NCI-H2081 treated with DMSO at 0.1 percent for 48 hours (cell line): ENCODE measurements at places on chromosomes 6 and 20.

DNA sequence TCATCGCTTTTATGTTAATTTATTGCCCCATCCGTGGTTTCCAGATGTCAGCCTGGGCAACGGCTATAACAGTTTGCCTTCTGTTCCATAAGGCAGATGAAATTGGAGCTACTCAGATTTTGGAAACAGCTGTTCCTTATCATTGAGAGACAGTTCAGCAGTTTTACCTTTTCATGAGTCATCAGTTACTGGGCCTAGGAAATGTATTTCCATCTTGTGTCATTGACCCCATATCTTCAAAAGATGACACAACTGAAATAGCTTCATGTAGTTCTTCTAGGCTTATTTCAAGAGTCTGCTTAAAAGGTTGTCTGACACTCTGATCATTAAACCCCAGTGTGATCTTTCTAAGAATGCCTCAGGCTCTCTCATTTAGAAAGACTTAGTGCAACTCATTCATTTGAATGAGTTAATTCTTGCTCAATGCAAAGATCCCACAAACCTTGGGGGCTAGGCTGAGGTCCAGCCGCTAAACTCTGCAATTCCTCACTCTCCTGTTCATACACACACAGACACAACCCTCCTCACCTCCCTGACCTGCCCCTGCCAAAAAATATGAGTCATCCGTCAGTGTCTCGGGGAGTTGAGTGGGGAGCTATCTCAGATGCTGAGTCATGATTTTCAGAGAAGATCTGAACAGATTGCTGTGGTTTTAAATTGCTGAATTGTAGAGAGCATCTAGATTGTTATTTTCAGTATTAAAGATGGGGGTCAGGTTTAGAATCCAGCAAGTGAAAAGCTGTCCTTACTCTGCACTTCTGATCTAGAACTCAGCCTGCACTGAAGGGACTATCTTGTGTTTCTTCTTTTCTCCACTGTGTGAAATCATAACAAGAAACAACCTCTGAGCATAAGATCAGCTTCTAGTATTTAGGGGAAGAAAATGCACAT is 61.8 kb downstream of the RPP40 start:
- no peak for DNase-seq

DNA sequence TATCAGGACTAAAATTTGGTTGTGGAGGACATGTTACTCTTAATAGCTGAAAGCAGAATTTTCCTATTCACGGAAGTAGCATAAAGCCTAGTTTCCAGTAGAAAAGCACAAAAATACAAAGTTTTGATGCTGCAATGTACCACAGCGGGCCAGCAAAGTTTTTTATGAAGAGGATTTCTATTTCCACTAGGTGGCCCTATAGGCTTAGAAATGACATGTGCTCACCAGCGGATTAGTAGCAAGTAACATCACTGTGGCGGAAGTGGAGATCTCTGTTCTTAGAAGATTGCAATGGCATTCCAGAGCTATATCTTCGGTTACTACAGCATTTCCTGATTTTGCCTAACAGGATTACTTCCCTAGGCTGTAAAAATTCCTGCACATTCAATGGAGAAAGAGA is 1219.0 kb upstream of the EYS start:
- DNase-seq: no peak

- DNase-seq: no peak
Measured at GRCh38 chr6:74466572-74466971, 739.3 kb downstream of the COL12A1 start.

DNA sequence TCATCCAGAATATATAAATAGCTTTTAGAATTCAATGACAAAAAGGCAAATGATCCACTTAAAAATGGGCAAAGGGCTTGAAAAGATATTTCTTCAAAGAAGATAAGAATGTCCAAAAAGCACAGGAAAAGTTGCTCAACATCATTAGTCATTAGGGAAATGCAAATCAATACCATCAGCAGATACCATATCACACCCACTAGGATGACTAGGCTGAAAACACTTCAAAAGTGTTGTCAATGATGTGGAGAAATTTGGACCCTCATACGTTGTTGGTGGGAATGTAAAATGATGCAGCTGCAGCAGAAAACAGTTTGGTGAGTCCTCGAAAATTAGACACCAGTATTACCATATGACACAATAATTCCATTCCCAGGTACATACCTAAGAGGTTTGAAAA is 303.6 kb upstream of the SLC35B3 start:
- DNase-seq: no peak

DNA sequence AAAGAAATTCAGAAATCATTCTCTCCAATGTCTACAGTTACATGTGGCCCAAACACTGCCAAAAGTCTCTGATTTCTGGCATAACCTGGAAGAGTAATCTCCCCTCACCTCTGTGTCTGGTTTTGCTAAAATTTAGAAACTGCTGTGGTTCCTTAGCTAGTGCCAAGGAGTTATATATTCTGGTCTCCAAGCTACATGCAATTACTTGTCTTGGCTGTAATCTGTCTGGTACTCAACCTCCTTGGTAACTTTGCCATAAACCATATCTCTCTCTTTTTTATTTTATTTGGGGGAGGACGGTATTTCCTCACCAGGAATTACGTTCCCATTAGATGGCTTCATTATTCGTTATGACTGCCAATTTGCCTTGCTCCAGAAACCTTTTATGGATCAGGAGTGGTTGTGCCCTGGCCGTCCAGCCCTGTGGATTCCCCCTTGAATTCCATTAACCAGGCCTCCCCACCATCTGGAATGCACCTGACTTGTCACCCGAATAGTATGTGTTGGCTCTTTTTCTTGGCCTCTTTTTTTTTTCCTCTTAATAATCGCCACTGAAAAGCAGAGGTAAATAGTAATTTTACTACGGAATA is 400.0 kb downstream of the CD83 start:
- no peak for DNase-seq

- no peak for DNase-seq
Measured at GRCh38 chr6:39599973-39600372, 125.2 kb downstream of the KIF6 start.

DNA sequence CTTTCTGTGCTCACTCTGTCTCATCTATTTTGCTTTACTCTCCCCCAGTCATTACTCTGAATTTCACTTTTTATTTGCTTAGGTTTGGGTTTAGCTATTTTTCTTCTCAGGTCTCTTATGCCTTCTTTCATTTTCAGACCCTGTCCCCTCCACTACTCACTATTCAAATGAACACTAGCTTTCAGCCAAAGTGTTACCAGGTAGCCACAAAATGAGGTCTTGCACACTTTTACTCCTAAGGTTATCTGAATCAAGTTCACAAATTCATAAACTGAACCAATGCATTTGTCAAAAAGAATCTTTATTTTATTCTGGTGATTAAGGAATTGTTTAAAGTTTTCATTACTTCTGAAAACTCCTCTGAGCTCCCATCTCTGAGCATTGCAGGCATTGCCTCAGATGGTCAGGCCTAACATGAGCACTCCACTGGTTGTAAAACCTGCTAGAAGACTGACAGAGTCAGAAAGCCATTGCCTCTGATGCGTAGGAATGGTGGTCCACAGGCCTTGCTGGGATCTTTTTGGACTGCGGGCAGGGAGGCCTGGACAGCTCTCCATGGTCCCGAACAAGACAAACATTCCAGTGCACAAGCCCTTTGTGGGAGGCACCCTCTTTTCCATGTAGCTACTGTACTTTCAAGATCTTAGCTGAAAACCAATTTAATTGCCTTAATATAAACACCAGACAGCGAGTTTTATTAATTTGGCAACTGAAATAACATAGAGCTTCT is 48.5 kb downstream of the FYN start:
- no peak for DNase-seq

- no peak for DNase-seq
Measured at GRCh38 chr6:90468080-90468479, 118.8 kb downstream of the MAP3K7 start.

DNA sequence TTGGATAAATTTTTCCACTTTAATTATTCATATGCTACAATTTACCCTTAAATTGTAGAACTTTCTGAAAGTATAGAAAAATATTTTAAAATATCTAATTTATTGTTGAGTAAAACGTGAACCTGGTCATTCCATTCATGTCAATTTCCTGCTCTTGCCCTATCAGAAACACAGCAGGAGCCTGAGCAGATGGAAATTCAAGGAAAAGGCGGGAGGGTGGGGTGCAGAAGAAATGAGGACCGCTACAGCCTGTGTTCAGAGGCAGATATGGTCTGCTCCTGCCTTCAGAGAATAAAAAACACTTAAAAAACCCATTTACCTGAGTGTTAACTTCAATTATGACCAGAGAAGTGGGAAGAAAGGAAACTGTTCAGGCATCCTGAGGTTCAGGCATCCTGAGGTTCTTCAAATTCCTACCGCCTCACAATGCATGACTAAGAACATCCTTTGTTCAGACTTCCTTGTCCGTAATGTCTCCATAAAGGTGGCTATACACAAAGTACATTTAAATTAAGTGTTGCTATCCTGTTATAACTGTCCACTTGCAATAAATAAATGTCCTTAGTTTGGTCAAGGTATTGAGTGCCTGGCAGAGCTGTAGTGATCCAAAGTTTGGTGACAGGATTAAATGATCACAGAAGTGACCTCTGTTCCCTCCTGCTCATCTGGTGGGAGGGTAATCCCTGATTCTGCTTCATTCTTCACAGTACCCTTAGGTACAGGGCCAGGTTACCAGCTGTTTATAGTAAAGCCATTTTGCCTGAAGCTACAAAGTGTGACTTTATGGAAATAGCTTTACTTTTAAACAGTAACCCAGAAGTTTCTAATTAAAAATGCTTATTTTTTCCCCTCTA is 109.1 kb downstream of the MAN1A1 start:
- no peak for DNase-seq

GRCh38 chr20:8145246-8146168 is 13.4 kb downstream of the PLCB1 start:
- no peak for DNase-seq

DNA sequence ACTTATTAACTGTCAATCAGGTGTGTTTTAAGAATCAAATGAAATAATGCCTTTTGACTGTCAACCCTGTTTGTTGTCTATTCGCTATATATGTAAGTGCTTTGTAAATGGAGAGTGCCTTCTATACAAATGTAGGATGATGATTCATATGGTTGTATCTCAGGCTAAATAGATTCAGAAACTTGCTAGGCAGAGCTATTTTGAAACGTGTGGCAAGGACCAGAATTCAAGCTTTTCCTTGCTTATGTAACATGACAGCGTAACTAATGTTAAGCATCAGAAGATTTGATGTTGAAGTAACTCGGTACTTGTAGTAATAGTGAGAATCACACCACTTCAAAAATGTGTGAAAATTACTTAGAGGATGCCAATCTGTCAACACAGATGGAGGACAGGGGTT is 3.4 kb downstream of the OGFRL1 start:
- no peak for DNase-seq

DNA sequence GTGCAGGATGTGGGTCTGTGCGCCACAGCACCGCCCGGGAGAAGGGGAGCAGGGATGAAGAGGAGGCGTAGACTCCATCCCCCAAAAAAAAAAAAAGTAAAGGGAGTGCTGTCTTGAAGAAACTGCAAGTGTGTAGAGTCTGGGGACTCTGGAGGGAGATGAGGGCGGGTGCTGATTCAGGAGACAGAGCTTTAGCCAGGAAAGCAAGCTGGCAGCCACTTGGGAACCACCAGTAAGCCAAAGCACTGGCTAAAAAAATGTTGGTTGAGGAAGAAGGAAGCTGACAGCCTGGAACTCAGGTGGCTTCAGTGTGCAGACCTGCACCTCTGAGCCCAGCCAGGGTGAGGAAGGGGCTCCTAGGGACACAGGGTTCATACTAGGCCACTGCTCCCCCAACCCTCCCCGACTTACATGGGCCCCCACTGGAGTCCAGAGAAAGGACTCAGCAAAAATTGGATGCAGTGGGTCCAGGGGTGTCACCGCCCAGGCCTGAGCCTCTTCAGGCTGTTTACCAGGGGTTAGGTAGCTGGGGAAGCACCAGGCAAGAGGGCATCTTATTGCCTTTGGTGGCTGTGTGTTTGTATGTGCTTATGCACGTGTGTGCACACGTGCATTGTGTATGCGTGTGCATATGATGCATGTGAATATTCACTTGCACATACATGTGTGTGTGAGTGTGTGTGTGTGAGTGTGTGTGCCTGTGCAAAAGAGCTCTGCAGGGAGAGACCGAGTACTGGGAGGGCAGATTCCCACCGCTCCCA is 153.5 kb upstream of the MLN start:
- no peak for DNase-seq

GRCh38 chr6:20640181-20640580 is 105.9 kb downstream of the CDKAL1 start:
- no peak for DNase-seq

- no peak for DNase-seq
Measured at GRCh38 chr20:45576995-45577394, 2.1 kb downstream of the WFDC8 start.

GRCh38 chr6:43724914-43725642 is 37.5 kb upstream of the MRPS18A start:
- DNase-seq: no peak

GRCh38 chr6:52994839-52995088 is 320 bp downstream of the GSTA4 start:
- DNase-seq: no peak

GRCh38 chr6:111625099-111625416 is 19.4 kb upstream of the TRAF3IP2 start:
- no peak for DNase-seq

- DNase-seq: no peak
Measured at GRCh38 chr6:99613409-99613704, 6.7 kb downstream of the PRDM13 start.

DNA sequence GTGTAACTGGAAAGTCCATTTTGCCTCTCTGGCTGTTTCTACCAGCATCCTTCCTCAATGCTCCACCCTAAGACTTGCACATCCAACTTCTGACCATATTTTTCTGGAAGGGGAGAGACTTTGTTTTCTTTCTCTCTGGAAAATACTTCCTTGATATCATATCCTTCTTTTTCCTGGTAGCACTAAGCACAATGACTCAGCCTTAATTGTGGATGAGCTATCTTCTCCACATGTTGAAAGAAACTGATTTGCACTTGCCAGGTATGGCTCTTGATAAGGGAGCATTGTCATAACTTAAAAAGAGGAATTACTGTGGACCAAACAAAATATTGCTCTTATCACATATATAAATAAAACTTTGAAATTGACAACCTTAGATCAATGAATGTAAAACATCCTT is 30.1 kb upstream of the IBTK start:
- no peak for DNase-seq

GRCh38 chr6:28943557-28944411 is 20.0 kb upstream of the TRIM27 start:
- no peak for DNase-seq

- no peak for DNase-seq
Measured at GRCh38 chr6:71531006-71531405, 242.4 kb downstream of the OGFRL1 start.

GRCh38 chr6:21997119-21998037 is 299.5 kb downstream of the PRL start:
- no peak for DNase-seq
